ENCODE measurements at places on chromosomes 4 and X.

- DNase-seq: no peak
Measured at GRCh38 chrX:130896026-130896425, 7.0 kb downstream of the ENOX2 start.

GRCh38 chr4:120691106-120691505 is 231.4 kb downstream of the PRDM5 start:
- DNase-seq: no peak

- DNase-seq: no peak
Measured at GRCh38 chrX:71216485-71216884, 6.5 kb upstream of the GJB1 start.

DNA sequence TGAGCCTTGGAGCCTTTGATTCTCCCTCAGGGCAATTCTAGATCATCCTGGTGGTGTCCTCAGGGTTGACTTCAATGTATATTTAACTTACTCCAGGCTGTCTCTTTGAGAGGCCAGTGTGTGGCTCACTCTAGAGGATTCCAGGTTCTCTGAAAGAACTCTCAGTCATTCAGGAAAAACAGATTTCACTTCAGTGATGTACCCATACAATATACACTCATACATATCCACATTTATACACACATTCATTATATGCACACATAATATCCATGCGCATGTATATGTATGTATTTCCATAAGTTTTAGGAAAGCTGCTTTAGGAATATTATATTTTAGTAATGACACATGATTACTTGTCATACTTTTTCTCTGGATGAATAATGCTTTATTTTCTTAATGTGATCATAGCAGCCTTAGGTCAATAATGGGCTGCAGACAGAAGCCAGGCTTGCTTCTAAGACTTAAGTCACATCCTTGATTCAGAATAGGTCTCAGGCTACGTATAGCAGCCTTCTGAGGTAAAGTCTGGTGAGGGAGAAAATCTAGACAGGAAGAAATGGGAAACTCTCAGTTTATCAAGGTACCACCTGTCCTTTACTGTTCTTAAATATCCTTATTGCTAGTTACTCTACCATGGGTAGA is 397.0 kb downstream of the GPAT3 start:
- no peak for DNase-seq

DNA sequence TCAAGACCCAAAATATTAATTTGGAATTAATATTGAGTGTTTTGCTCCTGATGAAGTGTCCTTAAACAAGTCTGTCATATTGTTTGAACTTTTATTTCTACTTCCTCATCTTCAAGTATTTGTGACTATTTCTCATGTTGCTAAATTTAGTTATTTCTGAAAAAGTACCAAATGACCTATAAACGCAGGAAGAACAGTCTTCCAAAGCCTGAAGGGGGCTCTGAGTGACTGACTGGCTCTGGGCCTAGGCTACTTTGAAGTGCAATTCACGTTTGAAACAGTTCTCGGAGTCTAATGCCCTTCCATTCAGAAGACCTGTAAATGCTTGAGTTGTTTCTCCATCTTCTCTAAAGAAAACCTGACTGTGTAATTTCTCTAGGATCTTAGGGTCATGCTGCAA is 26.5 kb downstream of the GALNT7 start:
- no peak for DNase-seq

DNA sequence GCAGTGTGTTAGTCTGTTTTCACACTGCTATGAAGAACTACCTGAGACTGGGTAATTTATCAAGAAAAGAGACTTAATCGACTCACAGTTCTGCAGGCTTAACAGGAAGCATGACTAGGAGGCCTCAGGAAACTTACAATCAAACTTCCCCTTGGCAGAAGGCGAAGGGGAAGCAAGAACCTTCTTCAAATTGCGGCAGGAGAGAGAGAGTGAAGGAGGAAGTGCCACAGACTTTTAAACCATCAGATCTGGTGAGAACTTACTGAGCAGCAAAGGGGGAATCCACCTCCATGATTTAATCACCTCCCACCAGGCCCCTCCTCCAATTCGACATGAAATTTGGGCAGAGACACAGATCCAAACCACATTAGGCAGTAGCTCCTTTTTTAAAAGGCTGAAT is 59.2 kb upstream of the LEF1 start:
- DNase-seq: no peak

- DNase-seq: no peak
Measured at GRCh38 chr4:168607215-168607614, 110.4 kb downstream of the PALLD start.

DNA sequence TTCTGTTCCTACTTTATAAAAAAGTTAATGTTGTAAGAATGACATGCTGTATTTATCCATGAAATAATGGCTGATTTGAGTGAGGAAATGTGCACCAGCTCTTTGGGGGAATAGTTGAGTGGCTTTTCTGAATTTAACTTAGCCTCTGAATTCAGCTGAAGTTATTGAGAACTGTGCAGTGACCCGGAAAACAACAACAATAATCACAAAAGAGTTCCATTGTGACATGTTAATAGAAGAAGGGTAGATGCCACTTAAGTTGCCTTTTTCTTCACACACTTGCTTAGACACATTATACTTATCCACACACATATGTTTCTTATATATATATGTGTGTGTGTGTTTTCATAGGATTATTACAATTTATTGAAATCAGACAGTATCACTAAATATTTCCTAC is 301.2 kb downstream of the BMPR1B start:
- no peak for DNase-seq

DNA sequence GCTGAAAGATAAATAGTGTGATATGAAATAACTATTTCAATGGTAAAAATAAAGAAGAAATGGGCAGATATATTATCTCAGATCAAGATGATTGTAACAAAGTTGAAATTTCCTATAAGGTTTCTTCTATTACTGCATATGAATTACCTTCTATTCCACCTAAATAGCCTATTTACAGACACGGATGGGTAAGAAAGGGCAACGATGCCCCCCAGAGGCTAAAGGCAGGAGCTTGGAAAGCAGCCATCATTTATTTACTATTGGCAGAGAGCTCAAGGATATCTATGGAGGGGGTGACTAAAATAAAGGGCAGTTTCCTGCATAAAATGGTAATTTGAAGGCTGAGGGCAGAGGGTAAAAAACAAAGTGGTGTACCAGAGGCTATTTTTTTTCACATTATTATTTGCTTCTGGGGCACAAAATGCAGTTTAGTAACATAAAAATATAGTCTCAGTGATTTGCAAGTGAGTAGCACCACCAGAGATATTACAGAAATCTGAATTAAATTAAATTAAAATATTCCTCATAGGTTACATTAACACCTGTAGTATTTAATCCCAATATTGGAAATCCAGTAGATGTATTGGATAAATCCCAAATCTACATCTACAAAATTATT is 123.1 kb downstream of the BTC start:
- no peak for DNase-seq

DNA sequence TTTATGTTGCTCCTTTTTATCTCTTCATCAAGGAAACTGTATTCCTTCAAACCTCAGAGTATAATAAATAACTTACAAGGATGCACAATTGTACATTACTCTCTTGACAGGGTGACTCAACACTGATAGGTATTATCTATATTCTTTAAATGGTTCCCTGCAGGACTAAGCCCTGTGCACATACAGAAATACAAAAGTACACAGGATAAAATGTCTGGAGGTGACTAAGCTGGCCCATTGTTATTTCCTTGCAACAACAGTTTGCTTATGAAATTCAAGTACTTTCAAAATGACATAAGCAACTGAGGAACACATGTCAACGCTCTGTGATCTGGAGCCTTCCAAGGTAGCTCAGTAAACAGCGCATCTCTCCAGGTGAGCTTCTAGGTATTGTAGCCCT is 83.8 kb upstream of the RPL34 start:
- no peak for DNase-seq

GRCh38 chr4:3781997-3782930 is 16.1 kb downstream of the ADRA2C start:
- no peak for DNase-seq

GRCh38 chrX:41522081-41522480 is 74.9 kb downstream of the NYX start:
- DNase-seq: no peak

DNA sequence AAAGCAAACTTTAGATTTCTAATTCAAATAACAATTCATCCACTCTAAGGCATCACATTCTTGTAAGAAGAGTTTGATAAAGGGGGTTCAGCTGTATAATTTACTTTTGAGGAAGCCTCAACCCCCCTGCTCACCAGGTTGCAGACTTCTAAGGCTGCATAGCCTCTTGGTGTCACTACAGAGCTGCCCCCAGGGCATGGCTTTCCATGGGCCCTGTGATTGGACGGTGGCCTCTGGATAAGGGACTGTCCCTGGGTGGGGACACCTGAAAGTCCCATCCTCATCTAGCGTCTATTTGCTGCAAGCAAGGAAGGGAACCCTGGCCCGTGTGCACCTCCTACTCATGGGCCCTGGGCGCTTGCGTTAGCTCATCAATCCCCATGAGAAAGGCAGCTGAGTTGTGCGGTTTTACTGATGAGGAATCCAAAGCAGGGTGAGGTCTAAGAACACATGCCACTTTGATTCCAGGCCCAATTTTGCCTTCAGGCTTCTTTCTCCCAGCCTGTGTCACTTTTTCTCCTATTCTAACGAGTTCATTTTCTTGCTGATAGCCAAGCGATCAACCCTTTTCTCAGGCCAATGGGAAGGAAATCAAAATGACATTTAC is 51.8 kb downstream of the SCML1 start:
- no peak for DNase-seq

DNA sequence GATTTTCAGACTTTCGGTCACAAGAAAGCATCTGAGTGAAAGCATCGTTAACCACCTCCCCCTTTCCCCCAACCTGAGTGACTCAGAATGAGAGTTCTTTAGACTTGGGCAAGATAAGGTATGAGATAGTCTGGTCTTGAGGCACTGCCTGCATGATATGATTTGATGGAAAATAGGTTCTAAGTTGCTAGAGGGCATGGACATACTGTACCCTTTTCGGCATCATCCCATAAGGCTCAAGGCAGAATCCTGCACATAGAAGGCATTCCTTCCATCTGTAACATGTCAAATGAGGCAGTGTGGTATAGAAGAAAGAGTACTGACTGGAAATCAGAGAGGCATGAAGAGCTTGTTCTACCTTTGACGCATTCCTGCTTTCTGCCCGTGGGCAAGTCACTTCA is 16.8 kb upstream of the AMOT start:
- DNase-seq: no peak

GRCh38 chr4:138522366-138522765 is 280.2 kb upstream of the SLC7A11 start:
- no peak for DNase-seq

DNA sequence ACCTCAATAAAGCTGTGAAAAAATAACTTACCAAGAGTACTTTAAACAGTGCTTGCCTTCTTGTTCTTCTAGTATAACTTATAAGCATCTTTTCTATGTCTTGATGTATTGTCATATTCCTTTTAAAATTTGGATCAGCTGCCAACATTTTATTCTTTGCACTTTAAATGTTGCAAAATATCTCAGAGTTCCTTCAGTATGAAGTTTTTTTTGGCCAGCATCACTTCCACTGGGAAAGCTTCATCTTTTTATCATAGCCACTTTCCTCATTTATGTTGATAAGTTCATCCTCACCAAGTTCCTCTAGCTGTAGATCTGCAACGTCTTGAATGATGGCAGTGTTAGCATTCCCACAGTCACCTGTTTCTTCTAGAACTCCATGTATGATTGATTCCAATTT is 24.2 kb downstream of the CXorf58 start:
- no peak for DNase-seq

DNA sequence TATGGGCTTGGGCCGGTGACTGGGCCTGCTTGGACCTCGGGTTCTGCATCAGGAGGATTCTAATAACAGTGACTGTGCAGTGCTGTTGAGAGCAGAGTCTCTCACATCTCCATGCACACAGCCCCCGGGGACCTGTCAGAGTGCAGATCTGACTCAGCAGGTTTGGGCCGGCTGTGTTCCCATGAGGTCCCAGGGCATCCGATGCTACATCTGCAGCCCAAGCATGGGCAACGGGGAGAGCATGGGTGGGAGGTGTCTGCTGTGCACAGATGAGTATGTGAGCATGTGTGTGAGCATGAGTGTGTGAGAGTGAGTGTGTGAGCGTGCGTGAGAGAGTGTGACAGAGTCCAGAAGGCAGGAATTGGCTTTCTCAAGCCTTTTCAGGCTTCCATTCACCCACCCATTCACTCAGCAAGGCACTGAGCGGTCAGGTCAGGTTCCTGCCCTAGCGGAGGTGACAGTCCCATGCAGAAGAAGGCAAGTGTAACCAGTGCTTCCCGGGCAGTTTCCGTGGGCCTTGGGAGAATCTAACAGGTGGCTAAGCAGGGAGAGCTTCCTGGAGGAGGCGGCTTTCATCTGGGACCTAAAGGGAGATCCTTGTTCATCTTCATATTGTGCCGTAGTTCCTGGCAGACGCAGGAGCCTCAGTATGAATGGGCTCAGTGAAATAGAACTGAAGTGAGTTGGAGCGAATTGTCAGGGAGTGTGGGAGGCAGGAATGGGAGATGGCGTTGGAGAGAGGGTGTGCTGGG is 62.6 kb downstream of the SORCS2 start:
- DNase-seq: no peak

DNA sequence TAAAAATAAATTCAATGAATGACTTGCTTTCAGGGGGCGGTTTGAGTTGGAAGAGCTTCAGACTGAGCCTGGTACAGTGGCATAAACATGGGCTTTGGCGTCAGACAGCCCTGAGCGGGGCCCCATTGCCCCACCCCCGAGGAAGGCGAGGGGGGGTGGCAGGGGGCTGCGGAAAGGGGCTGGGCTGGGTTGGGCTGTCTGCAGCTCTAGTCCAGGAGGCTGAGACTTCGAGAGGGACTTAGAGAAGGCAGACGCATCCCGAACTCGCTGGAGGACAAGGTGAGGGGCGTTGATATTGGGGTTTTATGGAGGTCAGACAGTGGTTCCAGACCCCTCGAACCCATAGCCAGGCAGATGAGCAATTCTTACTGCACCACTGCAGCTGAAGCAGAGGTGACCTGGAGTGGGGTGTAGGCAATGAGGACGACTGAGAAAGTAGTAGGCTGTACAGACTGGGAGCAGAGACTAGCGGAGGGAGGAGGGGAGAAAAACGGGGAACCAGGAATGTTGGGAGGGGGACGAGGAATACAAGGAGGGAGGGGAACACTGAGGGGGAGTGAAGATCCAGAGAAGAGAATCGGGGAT is at the start of gene MAGED2:
Gene MAGED2, plus strand, starts transcription at position 222 of the 585 bp plus-strand sequence. CDS start 1,587 bp downstream, outside the sequence.
- DNase-seq: no peak

DNA sequence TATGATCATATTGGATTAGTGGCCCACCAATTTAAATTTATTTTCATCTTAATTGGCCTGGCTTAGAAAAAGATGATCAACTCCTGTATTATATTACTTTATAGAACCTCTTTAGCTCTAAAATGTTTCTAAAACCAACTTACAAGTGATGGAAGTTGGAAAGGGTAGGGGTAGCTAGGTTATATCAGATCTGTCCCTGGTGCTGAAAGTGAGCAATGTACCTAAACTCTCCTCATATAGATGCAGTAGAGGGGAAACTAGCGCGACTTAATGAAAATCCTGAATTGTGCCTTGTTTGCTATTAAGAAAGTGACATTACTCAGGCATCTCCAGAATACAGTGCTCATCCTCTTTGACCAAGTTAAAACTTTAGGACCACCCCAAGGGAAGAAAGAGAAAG is 7.5 kb upstream of the PTCHD1 start:
- DNase-seq: no peak

DNA sequence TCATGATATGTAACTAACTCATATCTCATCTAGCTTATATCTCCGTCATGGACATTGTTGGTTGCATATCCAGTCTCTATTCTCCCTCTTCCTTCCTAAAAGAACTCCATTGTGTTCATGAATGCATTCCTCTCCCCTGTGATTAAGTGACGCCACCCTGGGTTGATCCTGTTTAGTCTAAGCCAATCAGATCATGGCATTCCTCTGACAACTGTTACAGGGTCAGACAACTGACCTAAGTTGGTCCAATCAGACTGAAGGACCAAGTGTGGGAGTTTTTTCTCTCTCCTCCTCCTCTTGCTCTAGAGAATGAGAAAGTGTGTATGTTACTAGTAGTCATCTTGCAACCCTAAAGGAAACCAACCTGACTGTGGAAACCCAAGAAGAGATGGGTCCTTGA is 3.6 kb downstream of the APOO start:
- no peak for DNase-seq
